ENCODE measurements at places on chromosomes 5 and 9.

DNA sequence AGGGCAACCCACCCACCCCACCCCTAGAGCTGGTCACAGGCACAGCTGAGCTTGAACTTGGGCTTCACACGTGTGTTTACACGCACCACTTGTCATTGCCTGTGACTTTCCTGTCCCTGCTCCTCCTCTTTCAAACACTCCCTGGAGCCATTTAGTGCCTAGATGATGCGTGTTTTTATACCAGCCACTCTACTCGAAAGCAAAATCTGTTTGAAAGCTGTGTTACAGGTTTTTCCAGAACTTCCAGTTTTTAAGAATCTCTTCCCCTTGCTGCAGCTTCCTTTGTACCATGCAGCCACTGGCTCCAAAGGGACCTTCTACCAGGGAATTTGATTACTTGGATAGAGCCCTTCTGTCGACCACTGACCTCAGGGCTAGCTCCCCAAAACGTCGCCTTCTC lies 78.8 kb upstream of the SPRY4 start:
- no peak for DNase-seq

GRCh38 chr5:9549941-9550340 lies 4.1 kb upstream of the SEMA5A start:
- peak; percentile 60 for DNase-seq

GRCh38 chr5:101647861-101648260 lies 648.2 kb downstream of the SLCO4C1 start:
- DNase-seq: no peak

DNA sequence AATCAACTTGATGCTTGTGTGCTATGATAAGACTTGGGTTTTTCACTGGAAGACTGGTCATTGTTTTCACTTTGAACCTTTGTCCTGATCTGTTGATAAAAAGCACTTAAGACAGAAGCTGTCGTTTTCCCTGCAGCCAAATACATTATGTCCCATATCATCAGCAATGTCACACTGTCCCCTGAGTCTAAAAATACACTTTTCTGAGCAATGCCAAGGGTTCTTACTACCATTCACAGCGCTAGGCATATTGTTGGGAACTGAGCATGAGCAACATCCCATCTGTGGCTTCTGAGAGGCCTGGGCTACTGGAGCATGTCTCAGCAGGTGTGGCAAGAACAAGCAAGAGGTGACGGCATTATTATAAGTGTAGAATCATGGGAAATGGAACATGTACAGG lies 81.8 kb downstream of the SEMA6A start:
- DNase-seq: no peak

DNA sequence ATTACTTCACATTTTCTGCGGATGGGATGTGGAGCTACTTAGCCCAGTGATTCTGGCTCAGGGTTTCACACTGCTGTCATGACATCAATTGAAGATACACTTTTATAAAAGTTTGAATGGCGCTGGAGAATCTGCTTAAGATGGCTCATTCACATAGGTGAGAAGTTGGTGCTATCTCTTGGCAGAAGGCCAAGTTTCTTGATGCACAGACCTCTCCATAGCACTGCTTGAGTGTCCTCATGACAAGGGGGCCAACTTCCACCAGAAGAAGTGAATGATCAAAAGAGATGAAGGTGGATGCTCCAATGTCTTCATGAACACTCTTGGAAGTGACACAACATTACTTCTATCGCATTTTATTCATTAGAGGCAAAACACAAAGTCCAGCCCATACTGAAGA lies 403.7 kb upstream of the CCNG1 start:
- DNase-seq: no peak

- DNase-seq: peak; percentile 79
Measured at GRCh38 chr9:80552931-80553330, 981.2 kb downstream of the TLE4 start.

- no peak for DNase-seq
Measured at GRCh38 chr5:179186801-179187200, 126.6 kb downstream of the ZNF354C start.

DNA sequence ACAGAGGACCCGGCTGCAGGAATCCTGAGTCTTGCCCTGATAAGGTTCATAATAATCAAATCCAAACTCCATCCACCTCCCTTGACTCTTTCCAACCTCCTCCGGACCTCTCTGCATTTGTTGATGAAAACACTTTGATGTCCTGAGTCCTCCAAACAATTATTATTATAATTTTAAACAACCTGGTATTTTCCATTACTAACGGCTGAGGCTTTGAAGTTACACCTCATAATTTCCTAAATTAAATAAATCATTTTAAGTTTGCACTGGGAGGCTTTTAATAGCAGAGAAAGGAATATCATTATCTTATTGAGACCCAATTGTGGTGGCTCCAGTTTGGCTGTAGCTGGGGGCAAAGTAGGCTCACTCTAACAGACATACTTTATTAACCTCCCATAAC lies 9.5 kb downstream of the MSX2 start:
- no peak for DNase-seq

DNA sequence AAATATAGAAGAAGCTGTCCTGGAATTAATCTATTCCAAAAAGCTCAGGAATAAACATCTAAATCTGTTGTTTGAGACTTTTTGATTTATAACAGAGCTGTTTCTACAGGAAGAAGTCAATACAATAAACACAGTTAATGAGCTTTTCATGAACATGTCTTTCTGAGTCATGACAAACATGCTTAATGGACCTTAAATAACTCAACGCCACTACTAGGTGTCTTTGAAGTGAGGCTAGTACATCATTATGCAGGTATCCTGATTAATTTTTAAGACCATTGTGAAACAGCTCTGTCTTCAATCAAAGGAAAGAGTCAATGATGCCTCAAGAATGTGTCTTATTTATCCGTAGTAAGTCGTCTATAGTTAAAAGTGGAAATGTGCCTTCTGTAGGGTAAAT lies 131.6 kb downstream of the GABRB2 start:
- no peak for DNase-seq

DNA sequence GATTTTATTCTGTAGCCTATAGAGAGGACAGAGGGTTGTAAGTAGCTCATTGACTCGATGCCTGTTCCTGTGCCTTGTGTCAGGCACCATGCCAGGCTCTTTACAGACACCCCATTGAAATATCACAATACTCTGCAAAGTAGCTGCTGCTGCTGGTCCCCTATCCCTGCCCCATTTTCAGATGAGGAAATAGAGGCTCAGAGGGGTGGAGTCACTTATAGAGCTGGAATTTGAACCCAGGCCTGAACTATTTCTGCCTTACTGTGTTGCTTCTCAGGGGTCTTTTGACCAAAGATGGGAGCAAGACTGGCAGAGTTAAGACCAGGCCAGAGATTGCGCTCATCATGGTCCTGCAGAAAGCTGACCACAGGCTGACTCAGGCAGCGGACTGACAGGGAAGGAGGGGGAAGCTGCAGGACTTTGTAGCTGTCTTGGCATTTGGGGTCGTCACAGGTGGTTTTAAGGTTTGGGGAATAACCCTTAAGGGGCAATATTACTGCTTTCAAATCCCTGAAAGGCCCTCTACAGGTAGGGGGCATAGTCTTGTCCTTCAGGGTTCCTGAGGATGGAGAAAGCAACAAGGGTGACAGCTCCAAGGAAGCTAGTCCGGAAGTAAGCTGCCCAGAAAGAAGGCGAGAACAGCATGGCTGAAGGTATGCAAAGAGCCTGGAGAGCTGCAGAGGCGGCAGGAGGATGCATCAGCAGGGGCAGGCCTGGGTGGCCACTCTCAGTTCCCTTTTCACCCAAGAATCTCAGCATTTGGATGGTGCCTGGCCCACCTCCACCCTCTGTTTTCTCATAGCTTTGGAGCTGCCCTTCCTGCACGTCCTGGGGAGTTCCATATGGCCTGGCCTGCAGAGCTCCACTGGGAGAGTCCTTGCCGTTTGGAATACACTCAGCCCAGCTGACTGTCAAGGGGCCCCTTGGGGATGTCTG lies 18.3 kb upstream of the NDST1 start:
- DNase-seq: peak; percentile 70

DNA sequence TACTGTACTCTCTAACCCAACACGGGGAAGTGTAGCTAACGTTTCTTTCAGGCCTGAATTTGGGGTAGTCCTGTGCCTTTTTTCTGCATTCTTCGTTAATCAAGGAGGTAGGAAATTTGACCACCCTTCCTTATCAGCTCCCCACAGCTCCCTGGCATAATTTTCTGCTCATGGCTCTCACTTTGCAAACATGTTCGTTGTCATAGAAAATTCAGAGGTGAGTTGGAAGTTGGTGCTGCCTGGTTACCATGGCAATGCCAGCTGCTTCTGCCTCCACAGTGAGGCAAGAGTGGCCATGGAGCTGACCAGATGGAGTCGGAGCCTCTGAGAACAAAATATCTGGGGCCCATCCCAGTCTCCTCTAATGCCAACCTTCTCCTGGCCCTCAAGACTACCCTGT lies 116.6 kb upstream of the BOD1 start:
- DNase-seq: no peak

- DNase-seq: peak; percentile 2
Measured at GRCh38 chr9:71223953-71224538, 102.6 kb upstream of the TRPM3 start.

DNA sequence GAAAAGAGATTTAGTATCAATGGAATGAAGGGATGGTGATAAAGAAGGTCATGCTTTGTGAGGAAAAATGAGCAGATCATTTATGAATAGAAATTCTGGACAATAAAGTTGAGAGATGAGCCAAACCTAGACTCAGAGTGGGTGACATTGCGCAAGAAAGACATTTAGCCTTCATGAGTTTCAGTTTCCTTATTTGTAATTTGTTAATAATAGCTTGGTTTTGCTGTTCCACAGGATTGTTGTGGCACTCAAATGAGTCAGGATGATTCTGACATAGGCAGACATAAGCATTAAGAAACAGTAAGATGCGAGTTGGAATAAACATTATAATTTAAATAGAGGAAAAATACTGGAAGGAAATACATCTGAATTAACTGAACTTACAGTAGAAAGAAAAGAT lies 34.8 kb downstream of the ITGA2 start:
- peak; percentile 95 for DNase-seq

DNA sequence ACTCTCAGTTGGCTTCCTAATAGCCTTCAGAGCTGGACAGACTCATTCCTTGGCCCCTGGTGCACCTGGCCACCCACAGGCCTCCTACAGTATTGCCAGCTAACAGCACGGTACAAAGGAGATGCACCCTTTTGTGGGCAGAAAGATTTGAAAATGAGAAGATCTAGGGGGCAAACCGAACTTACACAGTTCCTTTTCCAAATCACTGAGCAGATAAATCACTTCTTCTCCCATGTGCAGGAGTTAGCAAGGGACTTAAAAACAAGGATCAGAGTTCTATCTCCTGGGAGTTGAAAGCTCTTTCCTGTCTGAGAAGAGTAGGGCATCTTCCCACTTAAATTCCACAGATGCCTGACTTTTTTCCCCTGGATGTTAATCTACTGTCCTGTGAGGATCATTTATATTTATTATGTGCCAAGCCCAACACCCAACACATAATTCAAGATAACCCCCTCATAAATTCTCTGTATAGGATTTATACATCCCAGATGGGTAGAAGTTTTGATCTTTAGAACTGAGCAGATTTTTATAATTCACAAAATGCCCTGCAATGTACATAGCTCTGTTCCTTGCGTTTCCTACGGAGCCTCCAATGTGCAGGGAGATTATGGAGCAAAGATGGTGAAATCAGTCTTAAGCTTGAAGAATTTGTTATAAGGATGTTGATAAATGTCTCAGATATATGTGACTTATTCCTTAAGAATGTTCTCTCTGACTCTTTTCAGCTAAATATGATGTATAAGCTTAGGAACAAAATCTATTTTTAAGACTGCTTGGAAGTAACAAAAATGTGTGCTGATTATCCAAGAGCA lies 207.2 kb upstream of the DAPK1 start:
- DNase-seq: peak; percentile 80

DNA sequence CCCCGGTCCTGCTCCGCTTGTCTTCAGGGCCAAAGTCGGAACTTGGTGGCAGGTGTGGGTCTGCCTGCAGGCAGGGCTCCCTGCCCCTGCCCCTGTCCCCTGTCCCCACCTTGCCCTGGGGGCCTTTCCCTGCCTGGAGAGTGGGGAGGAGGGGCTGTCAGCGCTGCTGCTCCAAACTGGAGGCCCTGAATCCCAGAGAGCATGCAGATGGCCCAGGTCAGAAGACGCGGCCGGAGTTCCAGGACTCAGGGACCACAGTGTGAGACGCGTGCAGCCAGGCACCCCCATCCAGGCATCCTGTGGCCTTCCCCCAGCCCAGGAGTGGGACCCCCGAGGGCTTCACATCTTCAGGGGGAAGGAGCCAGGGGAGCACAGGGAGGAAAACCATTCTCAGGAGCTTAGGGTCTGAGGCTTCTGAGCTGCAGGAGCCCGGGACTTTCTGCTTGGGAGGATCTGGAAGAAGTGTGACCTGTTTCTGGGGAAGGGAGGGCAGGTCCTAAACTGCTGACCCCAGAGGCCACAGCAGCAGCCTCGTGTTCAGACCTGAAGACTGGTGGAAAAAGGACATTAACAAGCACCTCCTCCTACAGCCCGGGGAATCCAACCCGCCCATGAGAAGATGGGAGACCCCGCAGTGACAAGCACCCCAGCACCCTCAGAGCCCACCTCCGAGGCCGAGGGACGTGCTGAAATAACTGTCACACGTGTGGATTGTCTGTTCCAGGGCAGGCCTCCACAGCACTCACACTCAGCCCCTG lies 38.0 kb downstream of the RASGEF1C start:
- no peak for DNase-seq

DNA sequence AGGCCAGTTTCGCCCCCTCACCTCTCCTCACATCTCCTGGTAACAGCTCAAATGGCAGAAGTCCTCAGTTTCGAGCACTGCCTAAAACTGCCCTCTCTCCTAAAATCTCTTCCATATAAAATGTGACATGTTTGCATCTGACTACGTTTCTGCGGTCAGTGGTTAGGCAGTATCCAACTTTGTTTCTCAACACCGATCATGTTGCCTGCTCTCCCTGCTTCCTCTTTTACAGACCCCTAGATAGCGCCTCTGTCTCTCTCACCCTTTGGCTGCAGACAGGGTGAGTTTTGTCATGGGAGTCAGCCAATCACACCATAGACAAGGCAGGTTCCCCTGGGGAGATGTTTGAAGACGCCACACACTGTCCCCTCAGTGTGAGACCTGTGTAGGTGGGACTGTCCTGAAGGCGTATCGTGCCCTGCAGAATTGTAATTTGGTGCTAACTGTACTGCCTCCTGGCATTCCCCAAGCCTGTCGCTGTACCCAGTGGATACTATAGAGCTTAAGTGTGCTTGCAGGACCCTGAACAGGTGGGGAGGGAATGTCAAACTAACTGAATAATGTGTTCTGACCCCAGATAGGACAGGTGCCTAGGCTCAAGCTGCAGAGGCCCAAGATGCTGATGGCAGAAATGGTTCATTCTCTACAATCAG lies 1.1 kb downstream of the HEXB start:
- peak; percentile 72 for DNase-seq

DNA sequence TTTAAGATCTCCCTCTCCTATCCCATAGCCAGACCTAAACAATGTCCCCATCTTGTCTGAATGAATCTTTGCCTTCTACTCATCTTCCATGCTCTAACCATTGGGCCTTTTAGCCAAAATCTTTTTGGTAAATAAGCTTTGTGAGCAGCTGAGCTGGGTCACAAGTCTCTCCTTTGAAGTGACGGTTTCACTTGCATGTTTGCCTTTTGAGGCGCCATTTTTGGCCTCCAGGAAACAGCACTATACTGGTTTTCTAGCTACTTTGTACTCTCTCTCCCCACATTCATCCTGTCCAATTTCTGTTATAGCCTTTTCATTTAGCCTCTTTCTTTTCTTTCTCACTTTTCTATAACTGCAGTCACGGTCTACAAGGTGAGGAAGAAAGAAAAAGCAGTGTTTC lies 195.5 kb upstream of the C9orf72 start:
- DNase-seq: no peak

- no peak for DNase-seq
Measured at GRCh38 chr5:29015523-29015922, 1977.1 kb upstream of the CDH9 start.

- DNase-seq: peak; percentile 32
Measured at GRCh38 chr9:88775559-88775958, 215.7 kb upstream of the S1PR3 start.

Measured in fibroblast of mammary gland (primary cell).